GDM1 (cell line): ENCODE measurements at places on chromosomes 1 and 21.

DNA sequence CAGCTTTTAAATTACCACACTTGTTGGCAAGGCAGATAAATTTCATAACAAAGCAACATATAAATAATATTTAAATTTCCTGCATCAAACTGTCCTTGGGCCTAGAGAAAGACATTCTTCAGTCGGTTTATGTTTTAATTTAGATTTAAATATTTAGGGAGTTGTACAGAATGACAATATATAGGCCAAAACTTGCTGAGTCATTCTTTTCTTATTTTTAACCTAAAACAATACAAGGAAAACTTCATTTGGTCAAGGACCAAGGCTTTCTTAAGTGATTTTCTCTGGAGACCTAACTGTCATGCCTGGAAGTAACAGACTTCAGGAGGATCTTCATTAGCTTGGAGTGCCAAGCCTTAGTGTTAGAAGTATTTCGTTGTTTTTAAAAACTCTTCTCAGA, 5.6 kb downstream of the MAP10 start:
- no peak for DNase-seq

GRCh38 chr1:237873487-237874211, 17.1 kb downstream of the ZP4 start:
- DNase-seq: no peak

DNA sequence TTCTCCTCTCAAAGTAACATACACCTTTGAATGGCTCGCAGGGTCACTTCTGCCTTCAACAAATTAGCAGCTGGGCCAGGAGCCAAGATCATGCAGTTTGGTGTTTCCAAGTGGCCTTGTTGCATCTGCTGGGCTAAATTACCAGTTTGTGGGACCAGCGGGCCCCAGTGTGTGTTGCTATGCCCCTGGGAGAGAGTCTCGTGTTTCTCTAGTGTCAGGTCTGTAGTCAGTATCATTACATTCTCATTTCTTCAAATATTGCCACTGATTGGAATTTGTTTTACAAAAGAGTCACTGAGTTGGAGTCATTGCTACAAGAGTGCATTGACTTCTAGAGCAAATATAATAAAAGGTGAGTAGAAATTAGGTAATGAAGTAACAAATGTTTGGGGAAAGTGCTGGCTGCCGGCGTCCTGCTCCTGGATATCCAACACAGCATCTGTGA, 35.5 kb downstream of the RHOU start:
- DNase-seq: no peak

DNA sequence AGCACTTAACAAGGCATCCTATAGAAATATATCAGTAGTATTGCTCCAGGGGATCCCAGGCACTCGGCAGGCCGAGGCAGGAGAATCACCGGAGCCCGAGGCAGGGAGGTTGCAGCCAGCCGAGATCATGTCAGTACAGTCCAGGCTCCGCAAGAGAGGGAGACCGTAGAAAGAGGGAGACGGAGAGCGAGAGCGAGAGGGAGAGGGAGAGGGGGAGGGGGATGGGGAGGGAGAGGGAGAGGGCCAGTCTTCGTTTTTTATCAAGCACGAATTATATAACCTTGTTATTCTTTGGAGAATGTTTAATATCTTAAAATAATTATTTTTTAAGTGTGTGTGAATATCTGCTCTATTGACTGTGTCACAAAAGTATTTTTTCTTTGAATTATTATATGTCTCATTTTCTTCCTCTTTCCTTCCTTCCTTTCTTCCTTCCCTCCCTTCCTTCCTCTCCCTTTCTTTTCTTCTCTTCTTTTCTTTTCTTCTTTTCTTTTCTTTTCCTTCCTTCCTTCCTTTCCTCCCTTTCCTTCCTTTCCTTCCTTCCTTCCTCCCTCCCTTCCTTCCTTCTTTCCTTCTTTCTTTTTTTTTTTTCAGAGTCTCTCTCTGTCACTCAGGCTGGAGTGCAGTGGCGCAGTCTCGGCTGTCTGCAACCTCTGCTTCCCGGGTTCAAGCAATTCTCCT, 233.7 kb downstream of the SRGAP2C start:
- no peak for DNase-seq

GRCh38 chr21:19995253-19995652, 1003.0 kb upstream of the NCAM2 start:
- no peak for DNase-seq

GRCh38 chr1:19758227-19758830, 41.4 kb downstream of the TMCO4 start:
- no peak for DNase-seq

- no peak for DNase-seq
Observed at GRCh38 chr1:160157174-160157573, 5.8 kb downstream of the ATP1A4 start.

DNA sequence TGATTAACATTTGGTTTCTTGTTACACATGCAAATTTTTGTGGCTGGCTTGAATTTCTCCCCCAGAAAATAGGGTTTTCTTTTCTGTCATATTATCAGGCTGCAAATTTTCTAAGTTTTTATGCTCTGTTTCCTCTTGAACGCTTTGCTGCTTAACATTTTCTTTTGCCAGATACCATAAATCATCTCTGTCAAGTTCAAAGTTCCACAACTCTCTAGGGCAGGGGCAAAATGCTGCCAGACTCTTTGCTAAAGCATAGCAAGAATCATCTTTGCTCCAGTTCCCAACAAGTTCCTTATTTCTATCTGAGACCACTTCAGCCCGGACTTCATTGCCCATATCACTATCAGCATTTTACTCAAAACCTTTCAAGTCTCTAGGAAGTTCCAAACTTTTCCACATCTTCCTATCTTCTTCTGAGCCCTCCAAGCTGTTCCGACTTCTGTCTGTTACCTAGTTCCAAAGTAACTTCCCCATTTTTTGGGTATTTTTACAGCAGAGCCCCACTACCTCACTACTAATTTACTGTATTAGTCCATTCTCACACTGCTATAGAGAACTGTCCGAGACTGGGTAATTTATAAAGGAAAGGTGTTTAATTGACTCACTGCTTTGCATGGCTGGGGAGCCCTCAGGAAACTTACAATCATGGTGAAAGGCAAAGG, 486.9 kb upstream of the NCAM2 start:
- no peak for DNase-seq

DNA sequence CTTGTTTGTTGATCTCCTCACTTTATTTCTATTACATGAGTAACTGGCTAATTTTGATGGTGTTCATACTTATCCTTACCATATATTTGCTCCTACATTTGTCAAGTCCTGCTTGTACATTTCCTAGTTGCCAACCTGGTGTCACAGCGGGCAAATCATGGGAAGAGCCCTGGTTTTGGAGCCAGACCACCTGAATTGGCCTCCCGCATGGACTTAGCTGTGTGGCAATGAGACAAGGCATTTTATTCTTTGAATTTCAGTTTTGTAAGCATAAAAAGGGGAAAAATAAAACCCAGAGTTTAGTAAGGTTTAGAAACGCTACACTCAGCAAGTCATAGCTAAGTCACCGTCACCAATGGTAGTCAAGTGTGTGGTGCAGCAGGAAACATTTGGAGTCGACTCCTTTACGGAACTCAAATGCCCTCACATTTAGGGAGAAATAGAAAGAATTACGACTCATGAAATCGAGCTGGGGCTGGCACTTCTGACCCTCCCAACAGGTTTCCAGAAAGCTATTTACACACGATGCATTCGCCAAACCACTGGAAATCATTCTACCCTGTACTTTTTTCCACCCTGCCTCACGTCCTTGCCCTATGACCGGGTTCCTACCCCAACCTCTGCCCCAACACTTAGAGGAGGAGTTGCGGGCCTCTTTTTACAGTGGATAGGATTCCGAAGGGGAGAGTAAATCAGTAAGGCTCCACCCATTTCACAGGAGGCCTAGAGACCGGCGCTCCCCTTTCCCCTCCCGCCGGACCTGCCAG, 492 bp upstream of the PGM1 start:
- no peak for DNase-seq

DNA sequence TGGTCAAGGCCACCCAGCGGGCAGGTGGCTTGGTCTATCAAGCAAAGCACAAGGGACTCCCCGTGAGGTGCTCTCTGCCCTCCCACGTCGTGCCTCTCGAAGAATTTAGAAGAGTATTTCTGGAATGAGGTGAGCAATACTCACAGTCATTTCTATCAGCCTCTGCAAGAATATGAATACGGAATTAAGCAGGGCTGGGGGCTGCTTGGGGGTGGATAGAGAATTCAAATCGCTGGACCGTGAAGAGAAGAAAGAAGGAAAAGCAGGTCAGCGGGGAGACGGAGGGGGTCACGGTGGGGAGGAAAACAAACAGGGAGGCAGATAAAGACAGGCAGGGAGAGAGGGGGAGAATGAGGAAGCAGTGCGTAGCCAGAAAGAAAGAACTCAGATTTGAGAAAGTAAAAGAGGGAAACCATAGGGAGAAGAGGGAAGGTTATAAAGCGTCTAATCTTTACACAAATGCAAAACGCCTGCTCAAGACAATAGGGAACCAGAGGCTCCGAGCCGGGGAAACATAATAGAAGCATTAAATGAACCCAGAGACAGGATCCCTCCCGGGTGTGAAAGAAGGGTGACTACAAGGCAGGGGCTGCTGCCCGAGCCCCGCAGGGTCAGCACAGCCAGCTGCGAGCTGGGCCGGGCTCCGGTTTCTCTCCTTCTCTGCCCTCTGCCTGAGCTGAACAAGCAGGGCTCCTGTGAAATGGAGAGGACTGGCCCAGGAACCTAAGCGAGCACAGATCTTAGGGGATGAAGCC, 2.1 kb upstream of the EDN2 start:
- no peak for DNase-seq

GRCh38 chr1:183051546-183051945, 28.3 kb downstream of the LAMC1 start:
- no peak for DNase-seq

DNA sequence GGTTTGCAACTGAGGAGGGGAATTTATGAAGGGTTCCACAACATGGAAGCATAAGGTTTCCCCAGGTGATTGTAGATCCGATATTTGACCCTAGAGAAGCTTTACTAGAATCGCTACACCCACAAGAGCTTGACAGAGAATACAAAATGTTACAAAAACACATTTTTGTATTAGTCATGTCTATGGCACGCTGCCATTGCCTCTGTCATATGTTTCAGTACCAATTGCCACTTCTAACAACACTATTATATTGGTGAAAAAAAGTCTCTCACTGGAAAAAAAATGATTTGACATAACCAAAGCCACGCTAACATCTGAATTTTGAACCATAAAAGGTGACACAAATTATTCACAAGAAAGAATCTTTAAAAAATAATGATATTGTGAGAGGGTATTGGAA, 214.5 kb downstream of the KCNT2 start:
- no peak for DNase-seq

DNA sequence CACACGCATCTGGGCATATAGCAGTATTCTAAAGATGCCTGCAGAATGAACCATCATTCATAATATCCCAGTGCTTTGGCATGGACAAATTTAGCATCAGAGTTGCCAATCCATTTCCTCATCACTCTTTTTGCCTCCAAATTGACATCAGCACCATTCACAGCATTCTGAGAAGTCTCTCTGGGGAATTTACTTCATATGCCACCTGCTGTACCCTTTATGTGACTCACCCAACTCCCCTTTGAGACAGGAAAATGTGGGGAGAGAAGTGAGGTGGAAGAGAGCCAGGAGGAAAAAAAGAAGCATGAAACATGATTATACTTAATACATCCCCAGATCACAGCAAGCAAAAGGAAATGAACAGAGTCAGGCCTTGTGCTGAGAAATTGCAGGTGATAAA, 37.4 kb downstream of the RAB3B start:
- no peak for DNase-seq

DNA sequence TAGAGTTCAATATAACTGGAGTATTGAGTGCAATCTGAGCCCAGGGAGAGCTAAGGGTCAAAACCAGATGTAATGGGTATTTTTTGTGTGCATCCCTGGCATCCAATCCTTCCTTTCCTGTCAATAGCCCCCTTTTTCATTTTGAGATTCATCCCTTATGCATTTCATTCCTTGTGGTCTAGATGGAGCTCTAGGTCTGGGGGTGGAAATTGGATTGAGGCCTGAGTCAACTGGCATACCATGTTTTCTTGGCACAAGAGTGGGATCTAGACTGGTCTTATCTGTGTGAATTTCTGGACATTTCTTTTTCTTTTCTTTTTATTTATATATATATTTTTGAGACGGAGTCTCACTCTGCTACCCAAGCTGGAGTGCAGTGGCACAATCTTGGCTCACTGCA, 67.3 kb upstream of the RAB3GAP2 start:
- no peak for DNase-seq

DNA sequence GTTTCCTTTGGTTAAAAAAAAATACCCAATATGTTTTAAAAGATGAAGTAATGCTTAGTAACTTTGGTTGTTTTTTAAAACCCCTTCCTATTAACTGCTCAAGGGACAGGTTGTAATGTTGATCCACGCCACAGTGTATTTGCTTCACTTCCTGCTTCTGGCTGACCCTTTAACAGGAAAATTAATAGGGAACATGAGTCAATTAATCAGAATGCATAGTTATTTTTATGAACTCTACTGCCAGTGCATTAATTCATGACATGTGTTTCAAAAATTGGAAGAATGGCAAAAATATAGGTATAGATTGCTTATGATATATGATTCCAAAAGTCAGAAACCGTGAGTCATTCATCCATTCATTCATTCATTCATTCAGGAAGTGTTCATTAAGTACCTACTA, 204.8 kb downstream of the SETD4 start:
- DNase-seq: no peak

- no peak for DNase-seq
Observed at GRCh38 chr1:116737855-116738321, 16.3 kb upstream of the CD2 start.

DNA sequence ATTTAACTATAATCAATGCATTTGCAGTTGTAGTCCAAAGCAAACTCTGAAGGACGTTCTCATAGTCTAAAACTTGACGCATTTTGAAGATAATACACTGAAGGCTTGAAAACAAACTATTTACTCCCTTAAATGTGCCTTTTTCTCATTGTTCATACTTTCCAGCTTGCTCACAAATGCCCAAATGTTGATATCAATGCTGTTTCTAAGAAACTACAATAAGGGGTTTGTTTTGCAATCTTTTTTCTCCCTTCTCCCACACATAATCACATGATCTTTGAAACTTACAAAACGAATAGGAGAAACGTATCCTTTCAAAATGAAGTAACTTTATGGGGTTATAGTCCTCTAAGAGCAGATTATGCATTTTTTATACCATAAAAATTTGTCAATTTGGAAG, 508.7 kb downstream of the DPYD start:
- no peak for DNase-seq

- DNase-seq: no peak
Observed at GRCh38 chr1:15412843-15413242, 3.2 kb downstream of the EFHD2 start.

GRCh38 chr1:187374742-187375141, 546.0 kb downstream of the PLA2G4A start:
- DNase-seq: no peak
